Activated CD8-positive, alpha-beta memory T cell treated with anti-CD3 and anti-CD28 coated beads for 24 hours (primary cell): ENCODE measurements at places on chromosomes 5 and 9.

- DNase-seq, result no peak
These were observed 132.9 kb upstream of the ANKH start for GRCh38 chr5:15004506-15004905.

DNA sequence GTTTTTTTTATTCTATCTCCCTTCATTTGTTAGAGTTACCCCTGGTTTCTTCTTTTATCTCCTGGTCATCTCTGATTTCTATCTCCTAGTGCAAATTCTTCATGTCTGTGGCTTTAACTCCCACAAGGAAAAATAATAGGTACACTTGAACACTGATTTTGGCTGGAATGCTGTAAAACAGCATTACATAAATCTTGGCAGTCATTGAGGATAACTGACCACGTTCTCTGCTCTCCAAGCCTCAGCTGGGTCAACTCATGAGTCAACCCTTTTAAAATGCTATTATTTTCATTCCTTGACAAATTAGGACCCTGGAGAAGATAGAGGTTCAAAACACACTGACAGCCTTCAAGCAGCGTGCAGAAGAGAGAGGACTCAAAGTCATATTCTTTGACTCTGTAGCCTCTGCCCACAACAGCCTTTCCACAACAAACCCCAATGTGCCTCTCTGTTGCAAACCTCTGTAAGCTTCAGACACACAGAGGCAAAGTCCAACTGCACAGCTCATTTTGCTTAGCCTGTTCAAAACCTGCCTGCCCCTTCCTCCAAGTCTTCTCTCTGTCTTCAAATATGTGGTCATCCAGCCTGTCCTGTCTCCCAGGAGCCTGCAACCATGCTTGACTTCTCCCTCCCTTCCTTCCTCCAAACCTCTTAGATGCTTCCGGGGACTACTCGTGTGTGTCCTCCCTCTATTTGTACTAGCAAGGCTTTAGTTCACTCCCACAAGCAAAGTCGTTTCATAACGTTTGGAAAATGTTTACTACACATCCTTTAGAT, 398.4 kb downstream of the MED10 start:
- no peak for DNase-seq

DNA sequence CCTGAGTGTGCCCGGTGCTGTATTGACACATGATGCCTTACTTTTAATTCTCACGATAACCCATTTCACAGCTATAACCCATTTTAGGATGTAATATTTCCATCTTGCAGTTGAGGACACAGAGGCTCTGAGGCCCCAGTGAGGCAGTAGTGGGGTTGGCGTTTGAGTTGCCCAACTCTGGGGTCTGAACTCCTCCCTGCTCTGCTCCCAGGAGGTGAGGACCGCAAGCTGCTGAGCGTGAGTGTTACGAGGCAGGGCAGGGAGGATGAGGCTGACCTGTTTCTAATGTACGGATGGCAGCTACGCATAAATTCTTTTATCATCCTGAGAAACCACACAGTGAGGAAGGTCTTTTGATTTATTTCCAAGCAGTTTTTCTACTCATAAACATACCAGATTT, 11.4 kb downstream of the LRRC8A start:
- DNase-seq, result no peak

GRCh38 chr9:95032580-95033341, 284.7 kb downstream of the FANCC start:
- DNase-seq, result no peak

DNA sequence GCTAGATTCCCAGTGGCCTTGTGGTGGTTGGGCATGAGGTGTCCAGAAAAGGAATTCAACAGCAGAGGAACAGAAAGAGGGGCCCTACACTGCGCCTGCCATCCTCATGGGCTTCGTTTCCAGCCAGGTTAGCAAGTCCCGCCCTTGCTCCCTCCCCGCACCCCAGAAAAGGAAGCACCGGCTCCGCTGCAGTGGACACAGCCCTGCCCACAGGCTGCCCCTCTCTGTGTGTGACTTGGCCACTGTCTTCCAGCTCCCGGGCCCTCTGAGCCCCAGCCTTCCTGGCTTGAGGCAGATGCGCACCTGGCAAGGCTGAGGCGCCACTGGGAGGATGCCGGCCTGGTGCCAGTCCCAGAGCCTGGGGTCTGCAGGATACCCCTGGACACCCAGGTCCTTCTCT, 305.0 kb upstream of the IRX4 start:
- no peak for DNase-seq

DNA sequence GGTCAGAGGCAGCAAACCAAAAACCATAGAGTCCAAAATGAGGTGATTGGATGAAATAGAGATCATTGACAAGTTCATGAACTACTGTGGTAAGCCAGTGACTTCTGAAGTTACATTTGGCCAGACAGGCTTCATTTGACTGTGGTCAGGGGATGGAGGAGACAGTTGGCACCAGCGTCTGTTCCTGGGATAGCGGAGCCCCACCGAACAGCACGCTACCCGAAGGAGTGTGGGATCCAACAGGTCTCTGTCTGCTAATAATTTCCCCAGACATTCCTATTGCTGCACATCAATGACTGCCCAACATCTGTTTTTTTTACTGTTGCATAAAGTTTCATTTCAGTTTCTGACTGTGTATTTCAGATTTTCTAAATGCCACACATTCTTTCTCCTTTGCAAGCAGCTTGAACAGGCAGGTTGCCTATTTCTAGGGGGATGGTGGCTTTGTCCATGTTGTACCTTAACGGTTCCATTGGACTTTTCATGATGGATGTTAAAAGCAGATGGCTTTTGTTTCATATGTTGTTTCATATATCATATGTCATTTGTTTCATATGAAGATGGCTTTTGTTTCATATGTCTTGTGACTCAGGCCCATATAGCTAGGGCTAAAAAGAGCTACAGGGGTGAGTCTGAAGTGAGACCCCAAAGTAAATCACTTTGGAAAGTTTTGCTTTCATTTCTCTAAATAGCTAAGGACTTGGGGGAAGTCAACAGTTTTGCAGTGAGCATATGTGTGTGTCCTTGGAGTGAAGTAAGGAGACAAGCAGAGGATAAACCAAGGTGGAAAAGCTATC, 180.8 kb downstream of the GOLPH3 start:
- no peak for DNase-seq

DNA sequence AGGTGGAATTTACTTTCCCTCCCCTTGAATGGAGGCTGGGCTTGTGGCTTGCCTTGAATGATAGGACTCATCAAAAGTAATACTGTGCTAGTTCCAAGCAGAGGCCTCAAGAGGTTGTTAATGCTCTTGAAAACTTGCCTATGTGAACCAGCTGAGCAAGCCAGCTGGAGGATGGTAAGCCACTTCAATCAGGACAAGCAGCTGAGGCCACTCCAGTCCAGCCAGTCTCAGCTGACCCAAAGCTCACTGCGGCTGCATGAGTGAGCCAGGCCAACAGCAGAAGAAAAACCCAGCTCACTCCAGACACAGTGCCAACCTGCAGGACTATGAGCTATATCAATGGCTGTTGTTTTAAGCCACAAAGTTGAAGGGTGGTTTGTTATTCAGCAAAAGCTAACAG, 182.8 kb downstream of the MCTP1 start:
- DNase-seq, result no peak

- no peak for DNase-seq
These were observed 350.5 kb downstream of the ADGRV1 start for GRCh38 chr5:90909101-90909503.

- no peak for DNase-seq
These were observed 69.7 kb downstream of the MEF2C start for GRCh38 chr5:88813244-88813643.

DNA sequence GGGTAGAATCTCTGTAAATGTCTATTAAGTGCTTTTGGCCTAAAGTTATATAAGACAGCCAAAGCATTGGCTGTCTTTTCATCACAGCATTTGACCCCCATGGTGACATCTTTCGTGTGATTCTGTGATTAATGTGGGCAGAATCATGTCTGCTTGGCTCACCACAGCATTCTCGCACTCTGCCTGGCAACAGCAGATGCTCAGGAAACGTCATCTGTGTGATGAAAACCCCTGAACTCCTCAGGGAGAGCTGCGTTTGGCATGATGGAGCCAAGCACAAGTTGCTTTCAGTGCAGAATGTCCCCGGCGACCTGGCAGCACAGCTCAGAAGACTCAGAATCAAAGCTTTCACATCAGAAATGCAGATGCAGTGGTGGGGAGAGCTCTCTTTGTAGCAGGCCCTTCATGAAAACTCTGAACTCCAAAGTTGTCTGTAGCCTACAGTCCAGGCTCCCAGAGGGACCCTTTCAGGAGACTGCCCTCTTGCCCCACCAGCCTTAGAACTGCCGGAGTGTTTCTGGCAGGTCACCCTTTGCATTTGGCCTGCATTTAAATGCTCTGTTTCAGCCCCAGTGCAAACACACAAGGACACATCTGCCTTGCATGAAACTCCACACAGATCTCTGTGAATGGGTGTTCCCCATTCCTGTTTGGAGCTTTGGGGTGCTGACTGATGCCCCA, 155.6 kb upstream of the PANK3 start:
- no peak for DNase-seq

DNA sequence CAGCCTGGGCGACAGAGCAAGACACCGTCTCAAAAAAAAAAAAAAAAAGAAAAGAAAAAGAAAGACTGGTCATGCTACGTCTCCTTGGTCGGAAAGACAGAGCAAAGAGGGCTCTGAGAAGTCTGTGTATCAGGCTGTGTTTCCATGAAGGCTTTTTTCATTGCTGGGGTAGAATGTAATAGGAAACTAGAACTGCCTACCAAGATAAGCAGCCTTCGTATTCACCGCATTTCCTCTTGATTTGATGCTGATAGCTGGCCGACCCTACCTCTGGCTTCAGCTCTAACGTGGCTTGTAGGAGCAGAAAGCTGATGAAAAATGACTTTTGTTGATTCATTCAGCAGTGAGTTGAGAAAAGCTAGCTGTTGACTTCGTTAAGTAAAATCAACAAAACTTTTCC, 17.4 kb downstream of the SLC1A3 start:
- no peak for DNase-seq

- DNase-seq, result no peak
These were observed at the start of gene TNC for GRCh38 chr9:115117999-115118878. Gene TNC, minus strand, starts transcription at chr9:115118157. Its CDS starts 27,139 bp downstream, at chr9:115091018.

DNA sequence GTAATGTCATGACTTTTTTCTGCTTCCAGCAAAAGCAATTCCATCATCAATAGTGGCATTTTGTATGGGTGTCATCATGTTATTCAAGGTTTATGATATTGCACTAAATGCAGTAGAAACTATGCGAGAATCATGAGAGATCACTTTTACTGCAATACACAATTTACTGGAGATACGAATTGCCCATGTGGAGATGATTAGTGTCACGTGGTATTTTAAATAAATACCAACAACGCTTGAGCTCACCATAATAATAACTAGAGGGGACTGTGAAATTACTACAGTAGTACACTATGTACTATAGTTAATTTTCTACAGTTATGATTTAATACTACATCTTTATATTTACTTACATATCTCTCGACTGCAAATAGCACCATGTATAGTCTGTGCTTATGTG, 49.7 kb downstream of the FAM174A start:
- no peak for DNase-seq

GRCh38 chr5:88480801-88481499, 212.3 kb upstream of the TMEM161B start:
- no peak for DNase-seq

GRCh38 chr9:73863924-73864323, 633.2 kb upstream of the RORB start:
- no peak for DNase-seq

DNA sequence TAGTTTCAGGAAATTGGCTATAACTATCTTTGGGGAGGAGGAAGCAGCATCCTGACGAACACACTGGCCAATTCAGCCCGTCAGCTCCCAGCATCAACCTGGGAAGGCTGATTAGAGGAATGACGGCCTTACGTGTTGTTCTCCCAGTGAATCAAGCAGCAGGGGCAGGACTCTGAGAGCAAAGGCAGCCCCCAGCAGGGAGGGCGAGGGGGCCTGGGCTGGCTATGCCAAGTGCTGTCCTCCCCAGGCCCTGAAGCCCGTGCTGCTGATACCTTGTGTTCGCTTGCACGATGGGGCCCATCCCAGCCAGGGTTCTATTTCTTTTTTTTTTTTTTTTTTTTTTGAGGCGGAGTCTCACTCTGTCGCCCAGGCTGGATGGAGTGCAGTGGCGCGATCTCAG, 254.1 kb downstream of the FSTL4 start:
- no peak for DNase-seq

DNA sequence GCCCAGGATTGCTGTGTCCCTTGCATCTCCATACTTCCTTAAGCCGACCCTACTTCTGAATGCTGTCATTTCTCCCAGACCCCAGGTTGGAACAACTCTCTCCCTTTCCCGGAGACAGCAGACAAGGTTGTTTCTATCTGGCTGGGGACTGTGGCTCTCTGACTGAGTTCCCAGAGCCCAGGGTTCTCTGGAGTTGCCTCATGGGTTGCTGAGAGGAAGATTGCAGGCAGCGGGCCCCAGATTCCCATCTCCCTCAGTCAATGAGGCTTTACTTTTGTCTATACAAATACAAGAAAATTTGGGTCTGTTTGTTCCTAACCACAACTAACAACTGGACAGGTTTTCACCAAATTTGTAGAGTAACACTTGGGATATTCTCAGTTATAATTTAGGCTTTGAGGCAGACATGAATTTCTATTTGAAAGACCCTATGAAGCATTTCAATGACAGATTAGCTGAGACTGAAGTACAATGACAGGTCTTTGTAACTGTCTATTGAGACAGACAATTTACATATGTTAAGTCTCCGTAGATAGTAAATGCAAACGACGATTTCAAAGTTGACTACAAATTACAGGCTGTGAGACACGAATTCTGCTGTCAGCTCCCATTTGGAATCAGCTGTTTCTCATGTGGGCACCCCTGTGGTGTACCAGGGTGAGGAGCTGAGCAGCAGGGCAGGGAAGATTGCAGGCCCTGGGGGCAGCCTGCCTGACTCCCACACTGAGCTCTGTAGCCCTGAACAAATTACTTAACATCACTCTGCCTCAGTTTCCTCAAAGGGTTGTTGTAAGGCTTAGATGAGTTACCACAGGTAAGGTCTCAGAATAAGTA, 107.5 kb downstream of the ATP10B start:
- DNase-seq, result no peak

- DNase-seq, result no peak
These were observed 23.9 kb downstream of the LPCAT1 start for GRCh38 chr5:1499851-1500250.

- DNase-seq, result no peak
These were observed 29.6 kb upstream of the PITX1 start for GRCh38 chr5:135063511-135064234.

GRCh38 chr5:164191240-164191639, 685.8 kb downstream of the MAT2B start:
- no peak for DNase-seq

GRCh38 chr5:76838481-76839261, 11.1 kb upstream of the S100Z start:
- no peak for DNase-seq

- no peak for DNase-seq
These were observed 6.3 kb downstream of the CRHBP start for GRCh38 chr5:76958991-76959767.

DNA sequence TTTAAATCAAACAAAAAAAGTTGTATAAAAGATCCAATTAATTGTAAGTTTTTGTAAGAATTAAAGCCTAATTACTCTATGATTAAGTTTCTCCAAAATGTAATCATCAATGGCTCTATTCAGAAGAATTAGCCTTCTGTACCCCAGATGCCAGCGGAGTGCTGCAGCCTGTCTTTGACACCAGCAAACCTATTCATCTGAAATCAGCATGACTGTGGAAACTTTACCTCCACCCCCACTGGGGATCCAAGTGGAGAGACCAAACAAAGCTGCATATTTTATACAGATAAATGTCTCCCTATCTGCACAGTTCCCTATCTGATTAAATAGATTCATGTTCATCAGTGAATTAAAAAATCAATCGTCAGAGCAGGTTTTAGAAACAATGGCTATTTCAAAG, 426.8 kb downstream of the KIAA0825 start:
- no peak for DNase-seq

- DNase-seq, result no peak
These were observed 613.0 kb upstream of the WWC1 start for GRCh38 chr5:167678481-167678880.
